ENCODE measurements at places on chromosomes 7 and 10.

DNA sequence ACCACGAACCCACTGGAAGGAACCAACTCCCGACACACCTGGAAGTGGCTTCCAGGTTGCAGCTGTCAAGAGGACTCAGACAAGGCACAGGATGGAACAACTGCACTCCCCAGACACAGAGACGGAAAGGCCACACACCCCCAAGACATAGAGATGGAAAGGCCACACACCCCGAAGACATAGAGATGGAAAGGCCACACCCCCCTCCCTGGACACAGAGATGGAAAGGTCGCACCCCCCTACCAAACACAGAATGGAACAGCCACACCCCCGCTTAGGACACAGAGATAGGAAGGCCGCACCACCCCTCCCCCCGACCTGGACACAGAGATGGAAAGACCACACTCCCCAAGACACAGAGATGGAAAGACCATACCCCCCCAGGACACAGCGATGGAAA lies 7.6 kb downstream of the ZNF511 start:
- no peak for DNase-seq

GRCh38 chr7:47962262-47962661 lies 14.0 kb upstream of the PKD1L1 start:
- DNase-seq = no peak

GRCh38 chr10:129033340-129033739 lies 433.7 kb upstream of the MGMT start:
- no peak for DNase-seq

- peak; percentile 81 for DNase-seq
Observed at GRCh38 chr10:71241114-71241829, 28.9 kb downstream of the UNC5B start.

DNA sequence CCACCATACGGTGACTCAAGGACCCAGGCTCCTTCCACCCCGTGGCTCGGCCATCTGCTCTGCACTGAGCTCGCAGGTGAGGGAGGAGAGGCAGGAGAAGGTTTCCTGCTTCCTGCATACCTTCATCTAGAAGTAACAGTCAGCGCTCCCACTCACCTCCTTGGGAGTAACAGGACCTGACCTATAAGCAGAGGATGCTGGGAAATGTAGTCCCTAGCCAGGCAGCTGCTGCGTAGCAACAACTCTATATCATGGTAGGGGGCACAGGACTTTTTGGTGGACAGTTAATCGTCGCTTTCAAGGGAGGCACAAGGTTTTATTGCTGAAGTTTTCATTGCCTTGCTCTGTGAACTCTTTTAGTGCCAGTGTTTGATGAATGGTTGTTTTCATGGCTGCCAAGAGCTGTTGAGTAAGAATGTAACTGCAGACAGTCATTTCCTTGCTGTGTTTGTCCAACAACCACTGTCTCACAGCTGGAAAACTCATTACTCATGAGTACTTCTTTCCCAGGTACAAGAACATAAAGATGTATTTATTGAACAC lies 10.2 kb upstream of the ZFYVE27 start:
- peak; percentile 92 for DNase-seq

DNA sequence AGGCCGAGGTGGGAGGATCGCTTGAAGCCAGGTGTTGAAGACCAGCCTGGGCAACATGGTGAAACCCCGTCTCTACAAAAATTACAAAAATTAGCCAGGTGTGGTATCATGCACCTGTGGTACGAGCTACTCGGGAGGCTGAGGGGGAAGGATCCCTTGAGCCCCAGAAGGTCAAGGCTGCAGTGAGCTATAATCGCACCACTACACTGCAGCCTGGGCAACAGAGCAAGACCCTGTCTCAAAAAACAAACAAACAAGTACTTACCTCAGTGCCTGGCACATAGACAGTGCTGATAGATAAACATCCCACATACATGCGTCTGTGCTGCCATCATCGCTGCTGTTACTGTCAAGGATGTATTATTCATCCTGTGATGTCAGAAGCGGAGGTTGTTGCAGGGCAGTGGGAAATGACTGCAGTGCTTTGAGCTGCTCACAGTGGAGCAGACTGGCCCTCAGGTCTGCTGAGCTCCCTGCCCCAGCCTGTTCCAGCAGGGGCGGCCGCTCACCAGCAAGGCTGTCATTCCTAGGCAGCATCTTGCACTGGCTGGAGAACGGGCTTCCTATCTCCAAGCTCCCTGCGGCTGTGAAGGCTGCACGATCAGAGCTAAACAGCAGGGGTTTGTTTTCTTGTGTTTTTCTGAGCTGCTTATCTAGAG lies 18.6 kb downstream of the FOXK1 start:
- DNase-seq = peak; percentile 91

- DNase-seq = no peak
Observed at GRCh38 chr10:97190450-97190849, 4.7 kb upstream of the SLIT1 start.

- DNase-seq = no peak
Observed at GRCh38 chr7:132455378-132455777, 120.9 kb downstream of the PLXNA4 start.

DNA sequence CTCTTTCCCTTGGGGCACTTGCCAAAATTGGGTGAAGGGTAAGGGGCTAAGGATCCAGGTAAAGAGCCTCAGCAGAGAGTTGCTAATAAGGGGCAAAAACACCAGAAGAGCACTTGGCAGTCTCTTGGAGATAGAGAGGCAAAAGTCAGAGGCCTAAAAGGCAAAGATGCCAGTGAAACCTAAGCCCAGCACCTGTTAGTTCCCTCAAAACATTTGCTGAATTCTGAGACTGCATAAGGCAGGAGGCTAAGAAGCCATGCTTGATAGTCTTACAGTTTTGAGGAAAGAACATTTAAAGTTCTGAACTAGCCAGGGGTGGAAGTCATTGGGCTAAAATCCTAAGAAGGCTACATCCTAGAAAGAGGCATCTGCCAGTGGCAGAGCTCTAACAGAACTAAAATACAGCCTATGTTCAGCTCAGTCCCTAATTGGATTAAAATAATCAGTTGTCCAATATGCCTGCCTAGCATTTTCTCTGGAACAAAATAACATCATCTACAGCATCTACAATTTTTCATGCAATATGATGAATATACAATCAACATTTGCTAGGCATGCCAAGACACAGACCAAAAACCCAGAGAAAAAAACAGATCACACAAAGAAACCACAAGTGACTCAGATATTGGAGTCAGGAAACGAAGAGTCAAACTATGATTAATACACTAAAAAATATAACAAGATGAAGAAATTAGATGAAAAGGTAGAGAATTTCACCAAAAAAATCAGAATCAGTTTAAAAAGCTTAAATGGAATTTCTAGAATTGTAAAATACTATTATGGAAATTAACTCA lies 7.7 kb downstream of the HTR7 start:
- DNase-seq = peak; percentile 70

DNA sequence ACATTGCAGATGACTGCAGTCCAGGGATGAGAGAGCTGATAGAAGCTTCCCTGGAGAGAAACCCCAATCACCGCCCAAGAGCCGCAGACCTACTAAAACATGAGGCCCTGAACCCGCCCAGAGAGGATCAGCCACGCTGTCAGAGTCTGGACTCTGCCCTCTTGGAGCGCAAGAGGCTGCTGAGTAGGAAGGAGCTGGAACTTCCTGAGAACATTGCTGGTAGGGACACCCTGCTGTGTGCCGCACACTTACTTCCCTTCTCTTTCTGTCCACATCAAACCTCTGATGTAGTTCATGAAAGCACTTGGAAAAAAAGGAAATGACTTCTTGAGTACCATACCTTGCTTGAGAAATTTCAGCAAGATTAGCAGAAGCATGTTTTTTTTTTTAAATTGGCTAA lies 25.3 kb downstream of the MAP3K8 start:
- no peak for DNase-seq

DNA sequence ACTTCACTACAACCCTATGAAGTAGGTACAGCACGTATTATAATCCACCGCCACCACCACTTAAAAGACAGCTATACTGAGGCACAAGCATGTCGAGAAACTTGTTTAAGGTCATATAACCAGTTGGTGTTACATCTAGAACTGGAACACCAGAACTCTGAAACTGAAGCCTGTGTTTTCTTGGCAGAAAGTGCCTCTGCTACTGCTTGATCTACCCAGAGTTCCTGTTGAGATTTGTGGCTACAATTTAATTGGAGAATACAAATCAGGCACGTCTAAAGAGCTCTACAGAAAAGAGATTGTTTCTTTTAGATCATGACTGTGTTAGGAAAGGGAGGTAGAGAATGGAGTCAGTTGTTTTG lies 4.3 kb upstream of the ADD3 start:
- no peak for DNase-seq

Data from fibroblast of the aortic adventitia (primary cell).